ELF-1 (cell line): ENCODE measurements at places on chromosomes 13 and 19.

- peak; percentile 57 for DNase-seq
Observed at GRCh38 chr13:61247149-61247936, 168.3 kb downstream of the PCDH20 start.

- no peak for DNase-seq
Observed at GRCh38 chr19:3773814-3774515, 1.9 kb upstream of the RAX2 start.

- DNase-seq = peak; percentile 8
Observed at GRCh38 chr13:97653443-97654140, 219.6 kb downstream of the RAP2A start.

GRCh38 chr13:40432018-40432978, 234.1 kb downstream of the FOXO1 start:
- DNase-seq = no peak

DNA sequence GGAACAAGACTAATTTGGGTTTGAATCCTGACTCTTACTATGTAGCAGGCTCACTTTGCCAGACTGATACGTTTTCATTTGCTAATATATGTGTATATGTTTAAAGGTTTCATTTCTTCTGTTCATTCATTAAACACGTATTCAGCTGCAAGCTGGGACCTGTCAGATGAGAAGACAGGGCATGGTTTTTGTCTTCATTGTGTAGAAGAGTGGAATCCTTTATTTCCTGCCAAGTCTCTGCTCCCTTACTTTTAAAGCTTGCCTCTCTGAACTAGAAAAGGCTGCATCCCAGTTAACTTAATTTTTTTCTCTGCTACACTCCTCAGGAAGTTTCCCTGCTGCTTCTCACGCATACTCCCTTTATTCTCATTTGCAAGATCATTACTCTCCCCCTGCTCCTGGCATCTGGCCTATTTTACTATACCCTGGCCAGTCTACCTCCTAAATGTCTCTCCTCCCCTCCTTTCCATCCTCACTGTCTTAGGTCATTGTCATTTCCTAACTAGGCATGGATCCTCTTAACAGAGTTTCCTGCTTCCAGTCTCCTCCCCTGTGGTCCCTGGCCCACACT, 141.0 kb upstream of the TMTC4 start:
- no peak for DNase-seq

DNA sequence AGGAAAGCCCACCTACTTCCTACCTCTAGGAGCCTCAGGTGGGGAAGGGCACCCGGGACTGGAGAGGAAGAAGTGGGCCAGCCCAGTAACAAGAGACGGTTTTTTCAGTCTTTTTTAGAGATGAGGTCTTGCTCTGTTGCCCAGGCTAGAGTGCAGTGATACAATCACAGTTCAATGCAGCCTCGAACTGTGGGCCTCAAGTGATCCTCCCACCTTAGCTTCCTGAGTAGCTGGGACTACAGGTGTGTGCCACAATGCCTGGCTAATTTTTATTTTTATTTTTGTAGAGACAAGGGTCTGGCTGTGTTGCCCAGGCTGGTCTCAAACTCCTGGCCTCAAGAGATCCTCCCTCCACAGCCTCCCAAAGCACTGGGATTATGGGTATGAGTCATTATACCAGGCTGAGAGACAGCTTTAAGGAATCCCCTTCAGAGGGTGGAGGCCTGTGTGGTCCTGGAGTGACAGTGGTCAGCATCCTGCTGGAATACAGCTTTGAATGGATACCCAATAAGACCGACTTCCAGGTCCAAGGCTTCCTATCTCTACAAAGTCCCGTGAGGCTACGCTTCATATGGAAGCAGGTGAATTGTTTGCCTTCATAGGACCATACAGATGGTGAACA, 63.0 kb downstream of the SLC15A1 start:
- DNase-seq = no peak

DNA sequence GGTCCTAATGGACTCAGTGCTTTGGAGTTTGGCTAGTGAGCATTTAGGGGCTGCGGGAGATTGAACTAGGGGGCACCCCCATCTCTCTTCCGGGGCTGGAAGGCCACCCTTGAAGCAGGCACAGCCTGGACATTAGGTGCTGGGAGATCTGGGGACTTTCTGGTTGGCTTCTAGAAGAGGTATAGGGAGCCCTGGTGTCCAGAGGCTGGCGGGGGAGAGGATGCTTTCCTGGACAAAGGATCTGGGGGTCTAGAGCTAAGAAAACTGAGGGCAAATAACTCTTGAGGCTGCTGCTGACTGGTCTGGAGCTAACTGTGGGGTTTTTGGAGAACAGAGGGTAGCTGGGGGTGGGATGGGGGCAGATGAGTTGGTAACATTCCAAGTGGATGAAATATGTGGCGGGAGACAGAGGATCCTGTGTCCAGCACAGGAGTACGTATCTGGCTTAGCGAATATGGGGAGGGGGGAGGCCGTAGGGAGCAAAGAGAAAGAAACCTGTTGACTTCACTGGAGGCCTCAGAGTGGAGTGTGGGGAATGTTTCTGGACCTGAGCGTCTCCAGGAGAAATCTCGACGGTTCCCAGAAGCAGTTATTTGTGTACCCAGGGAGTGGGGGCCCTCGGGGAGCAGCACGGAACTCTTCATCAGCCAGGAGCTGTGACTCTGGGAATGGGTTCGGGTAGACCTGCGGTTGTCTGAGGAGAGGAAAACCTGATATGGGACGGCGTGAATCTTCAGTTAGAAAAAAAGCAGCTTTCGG, 1.4 kb downstream of the HNRNPUL1 start:
- peak; percentile 51 for DNase-seq

- peak; percentile 74 for DNase-seq
Observed at GRCh38 chr13:91406619-91407018, 8.2 kb downstream of the GPC5 start.

DNA sequence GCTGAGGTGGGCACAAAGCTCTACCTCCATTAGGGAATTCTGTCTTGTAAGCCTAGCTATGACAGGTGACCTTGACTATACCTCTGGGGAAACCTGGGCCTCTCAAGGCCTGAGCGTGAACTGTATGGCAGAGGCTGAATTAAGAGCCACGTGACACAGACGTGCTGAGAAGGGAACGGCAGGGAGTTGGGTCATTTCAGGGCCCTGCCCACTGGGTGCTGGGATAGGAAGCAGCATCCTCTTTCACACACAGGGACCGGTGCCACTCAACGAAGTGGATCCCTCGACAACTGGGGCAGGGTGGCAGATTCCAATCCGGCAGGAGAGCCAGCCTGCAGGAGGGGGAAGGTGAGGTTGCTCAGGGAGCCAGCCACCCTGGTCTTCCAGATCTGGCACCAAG, 9.2 kb downstream of the ASF1B start:
- no peak for DNase-seq

DNA sequence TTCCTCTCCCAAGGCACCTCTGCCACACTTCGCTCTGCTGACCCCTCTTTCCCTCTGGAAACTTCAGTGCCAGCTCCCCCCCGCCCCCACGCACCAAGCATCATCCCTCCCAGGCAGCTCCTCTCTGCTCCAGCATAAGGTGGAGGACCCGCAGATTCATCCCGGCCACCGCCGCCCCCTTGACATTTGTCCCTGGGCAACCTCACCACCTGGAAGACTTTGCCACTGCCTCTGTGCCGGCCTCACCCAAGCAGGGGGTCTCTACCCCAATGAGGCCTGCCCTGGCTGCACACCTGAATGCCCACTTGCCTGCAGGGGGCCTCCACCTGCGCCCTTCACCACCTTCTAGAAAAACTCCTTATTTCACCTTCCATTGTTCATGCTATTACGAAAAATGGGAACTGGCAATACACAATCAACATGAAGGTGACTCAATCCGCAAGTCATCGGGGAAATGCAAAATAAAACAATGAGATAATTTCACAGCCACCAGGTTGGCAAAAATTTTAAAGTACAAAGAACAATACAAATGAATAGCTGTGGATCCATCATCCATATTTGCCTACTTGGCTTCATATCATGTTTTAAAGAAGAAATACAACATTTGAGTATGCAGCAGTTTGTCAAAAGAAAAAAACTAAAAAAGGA, 21.9 kb downstream of the CCNE1 start:
- no peak for DNase-seq

GRCh38 chr19:18070181-18070580, 16.6 kb downstream of the IL12RB1 start:
- no peak for DNase-seq

- peak; percentile 60 for DNase-seq
Observed at GRCh38 chr13:112103961-112104880, 37.3 kb downstream of the SOX1 start.

GRCh38 chr13:88142653-88143052, 471.5 kb downstream of the SLITRK5 start:
- DNase-seq = no peak

DNA sequence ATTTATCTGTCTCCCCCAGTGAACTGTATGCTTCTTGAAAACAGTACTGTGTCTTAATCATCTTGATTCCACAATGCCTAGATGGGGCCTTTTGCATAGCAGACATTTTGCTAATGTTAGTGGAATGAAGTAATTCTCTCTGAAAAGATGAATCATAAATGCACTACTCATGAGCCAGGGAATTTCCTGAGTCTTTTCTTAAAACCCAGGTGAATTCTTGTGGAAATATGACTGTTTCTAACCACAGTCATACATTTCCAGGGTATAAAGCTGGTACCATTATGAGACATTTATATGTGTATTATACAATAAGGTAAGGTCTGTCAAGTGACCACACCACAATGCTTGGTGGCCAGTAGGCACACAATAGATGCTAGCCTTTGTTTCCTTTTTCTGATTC, 5.5 kb upstream of the KCTD4 start:
- no peak for DNase-seq

DNA sequence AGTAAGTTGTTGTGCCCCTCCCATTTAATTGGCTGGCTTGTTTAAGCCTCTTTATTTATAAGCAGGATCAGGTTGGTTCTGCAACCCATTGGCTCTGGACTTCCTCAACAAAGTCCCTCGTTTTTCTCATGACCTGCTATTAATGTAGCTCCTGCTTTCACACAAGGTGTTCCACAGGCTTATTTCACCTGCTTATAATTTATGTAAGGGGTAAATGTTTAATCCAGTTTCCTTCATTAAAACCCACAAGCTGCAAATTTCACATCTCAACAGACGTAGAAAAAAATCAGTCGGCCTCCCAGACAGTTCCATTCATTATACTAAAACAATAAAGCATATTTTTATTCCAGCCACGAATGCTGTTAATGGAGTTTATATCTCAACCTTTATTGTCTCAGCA, 86.1 kb downstream of the TBC1D4 start:
- DNase-seq = no peak

DNA sequence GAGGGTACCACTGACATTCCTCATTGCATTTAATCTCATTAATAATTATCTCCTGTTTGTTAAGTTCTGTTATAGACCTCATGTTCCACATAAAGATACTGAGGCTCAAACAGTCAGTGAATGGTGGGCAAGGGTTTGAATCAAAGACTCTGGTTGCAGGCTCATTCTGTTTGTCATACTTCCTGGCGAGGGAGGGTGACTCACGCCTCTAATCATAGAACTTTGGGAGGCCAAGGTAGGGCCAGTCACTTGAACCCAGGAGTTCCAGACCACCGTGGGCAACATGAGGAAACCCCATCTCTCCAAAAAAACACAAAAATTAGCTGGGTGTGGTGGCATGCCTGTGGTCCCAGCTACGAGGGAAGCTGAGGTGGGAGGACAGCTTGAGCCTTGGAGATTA, 220.7 kb upstream of the MIR17HG start:
- DNase-seq = no peak

GRCh38 chr19:28201462-28201943, 1011.4 kb downstream of the UQCRFS1 start:
- DNase-seq = no peak

GRCh38 chr19:38819231-38819920, 6.6 kb upstream of the LGALS4 start:
- DNase-seq = peak; percentile 78
